ENCODE measurements at places on chromosomes 4 and X.

GRCh38 chr4:74357965-74358364 is 7.0 kb upstream of the EREG start:
- DNase-seq: no peak

GRCh38 chr4:80447493-80447892 is 112.0 kb downstream of the CFAP299 start:
- no peak for DNase-seq

DNA sequence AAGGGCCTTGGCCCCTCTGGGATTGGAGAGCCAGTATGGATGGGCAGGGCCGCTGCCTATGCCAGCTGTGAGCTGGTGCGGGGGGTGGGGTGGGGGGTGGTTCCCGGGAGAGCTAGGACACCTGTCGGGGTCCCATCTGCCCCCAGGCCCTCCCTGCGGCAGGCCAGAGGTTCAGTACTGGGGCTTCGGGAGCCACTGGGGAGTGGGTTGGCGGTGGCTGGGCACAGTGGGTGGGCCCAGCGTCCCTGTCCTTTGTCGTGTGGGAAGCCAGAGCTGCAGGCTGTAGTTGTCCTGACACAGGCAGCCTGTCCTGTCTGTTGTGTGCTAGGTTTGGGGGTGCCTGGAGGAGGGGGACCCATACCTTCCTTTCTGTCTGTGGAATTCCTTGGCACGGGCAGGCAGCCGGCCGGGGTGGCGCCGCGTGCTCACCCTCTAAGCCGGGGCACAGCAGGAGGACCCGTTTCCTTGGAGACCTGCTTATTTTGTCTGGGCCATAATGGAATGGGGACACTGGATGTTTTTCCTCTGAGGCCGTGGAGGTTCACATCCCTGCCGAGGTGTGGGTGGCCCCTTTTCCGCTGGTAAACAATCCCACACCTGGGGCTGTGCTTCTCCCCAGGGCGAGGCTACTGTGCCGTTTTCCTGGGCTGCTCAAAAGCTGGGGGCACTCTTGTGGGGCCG is 14.8 kb downstream of the DOK7 start:
- no peak for DNase-seq

DNA sequence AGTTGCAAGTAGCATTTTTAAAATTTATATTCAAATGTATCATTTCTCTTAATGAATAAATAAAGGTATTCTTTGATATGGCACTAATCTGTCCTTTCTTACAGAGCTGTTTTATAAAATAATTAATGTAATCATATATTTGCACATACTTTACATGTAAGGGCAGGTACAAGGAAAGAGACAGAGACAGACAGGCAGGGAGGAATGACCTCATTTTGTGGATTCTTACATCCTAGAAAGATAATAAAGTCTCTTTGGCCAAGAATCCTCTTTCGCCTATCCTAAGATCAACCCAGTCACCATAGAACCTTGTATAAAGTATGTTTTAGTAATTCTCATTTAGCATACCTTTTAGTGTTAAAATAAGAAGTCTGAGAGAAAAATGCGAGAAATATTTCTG is 98.5 kb upstream of the CTSO start:
- no peak for DNase-seq

- DNase-seq: no peak
Observed at GRCh38 chr4:111323916-111324315, 701.0 kb upstream of the PITX2 start.

DNA sequence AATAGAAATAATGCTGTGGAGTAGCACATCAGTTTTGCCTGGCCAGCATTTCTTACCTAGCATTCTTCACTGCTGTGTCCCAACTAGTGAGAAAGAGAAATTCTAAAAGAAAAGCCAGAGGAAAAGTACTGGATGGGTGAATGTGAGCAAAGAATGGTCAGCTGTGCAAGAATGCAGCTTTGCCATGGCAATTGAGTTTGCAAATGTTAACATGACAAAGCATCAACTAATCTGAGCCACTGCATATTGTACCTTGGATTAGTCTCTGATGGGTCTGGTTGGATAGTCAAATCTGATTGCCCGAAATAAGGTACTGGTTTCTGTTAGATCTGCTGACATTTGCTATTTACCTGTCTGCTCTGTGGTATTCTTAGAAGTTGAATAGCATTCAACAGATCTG is 38.7 kb downstream of the ADD1 start:
- peak; percentile 31 for DNase-seq

GRCh38 chr4:79788884-79789283 is 284.1 kb downstream of the ANTXR2 start:
- DNase-seq: no peak

DNA sequence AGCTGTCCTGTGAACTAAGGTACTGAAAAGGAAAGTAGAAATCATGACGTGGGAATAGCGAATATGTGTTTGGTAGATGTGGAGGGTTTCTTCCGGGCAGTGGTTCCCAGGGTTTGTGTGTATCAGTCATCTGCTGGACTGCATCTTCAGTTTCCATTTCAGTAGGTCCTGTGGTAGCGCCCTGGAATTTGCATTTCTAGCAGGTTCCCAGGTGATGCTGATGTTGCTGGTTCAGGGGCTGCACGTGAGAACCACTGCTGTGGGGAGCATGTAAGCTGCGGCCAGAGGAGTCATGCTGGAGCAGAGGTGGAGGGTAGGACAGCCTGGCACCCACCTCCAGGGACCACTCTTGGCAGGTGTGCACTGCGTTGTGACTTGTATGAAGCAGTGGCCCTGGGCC is 47.1 kb downstream of the ARHGAP10 start:
- no peak for DNase-seq

DNA sequence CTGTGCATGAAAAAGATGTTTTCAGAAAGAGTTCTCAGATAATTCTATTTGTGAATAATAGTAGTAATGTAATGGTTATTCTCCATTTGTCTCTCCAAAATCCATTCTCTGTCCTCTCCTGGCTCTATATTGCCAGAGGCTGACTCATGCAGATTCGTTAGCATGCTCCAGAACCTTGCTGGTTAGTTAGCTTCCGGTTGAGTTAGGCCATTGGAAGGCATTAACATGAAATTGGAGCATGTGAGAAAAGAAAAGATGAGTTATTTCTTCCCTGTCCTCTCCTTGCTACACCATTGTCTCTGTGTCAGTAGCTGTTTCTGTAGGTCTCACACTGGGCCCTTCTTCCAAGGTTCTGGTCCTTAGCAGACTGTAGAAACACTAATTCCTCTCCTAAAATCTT is 23.5 kb upstream of the PRDM8 start:
- no peak for DNase-seq

DNA sequence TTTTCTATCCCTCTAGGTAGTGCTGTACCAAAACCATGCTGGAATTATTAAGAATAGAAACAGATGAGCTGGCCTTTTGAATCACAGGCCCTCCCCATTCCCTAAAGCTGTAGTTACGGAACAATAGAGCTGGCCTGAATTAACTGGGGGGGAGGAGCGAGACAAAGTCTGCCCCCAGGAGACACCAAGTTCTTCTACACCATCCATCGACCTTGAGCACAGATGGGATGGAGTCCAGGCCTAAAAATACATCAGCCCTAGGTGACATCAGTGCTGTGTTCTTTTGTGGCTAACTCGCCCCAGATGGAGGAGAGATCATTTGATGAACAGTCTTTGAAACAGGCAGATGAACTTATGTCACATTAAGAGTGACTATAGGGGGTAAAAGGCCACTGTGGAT is 49.6 kb downstream of the LHFPL1 start:
- DNase-seq: no peak

- no peak for DNase-seq
Observed at GRCh38 chr4:77014256-77014655, 61.5 kb downstream of the CCNI start.

GRCh38 chrX:40095583-40096394 is 2.0 kb downstream of the BCOR start:
- no peak for DNase-seq

DNA sequence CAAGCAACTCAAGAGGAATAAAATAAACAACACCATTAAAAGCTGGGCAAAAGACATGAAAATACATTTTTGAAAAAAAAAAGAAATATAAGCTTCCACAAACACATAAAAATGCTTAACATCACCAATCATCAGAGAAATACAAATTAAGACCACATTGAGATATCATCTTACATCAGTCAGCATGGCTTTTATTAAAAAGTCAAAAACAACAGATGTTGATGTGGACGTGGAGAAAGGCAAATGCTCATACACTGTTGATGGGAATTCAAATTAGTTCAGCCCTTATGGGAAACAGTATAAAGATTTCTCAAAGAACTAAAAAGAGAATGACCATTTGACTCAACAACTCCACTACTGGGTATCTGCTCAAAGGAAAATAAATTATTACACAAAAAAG is 59.6 kb downstream of the STK32B start:
- DNase-seq: no peak

DNA sequence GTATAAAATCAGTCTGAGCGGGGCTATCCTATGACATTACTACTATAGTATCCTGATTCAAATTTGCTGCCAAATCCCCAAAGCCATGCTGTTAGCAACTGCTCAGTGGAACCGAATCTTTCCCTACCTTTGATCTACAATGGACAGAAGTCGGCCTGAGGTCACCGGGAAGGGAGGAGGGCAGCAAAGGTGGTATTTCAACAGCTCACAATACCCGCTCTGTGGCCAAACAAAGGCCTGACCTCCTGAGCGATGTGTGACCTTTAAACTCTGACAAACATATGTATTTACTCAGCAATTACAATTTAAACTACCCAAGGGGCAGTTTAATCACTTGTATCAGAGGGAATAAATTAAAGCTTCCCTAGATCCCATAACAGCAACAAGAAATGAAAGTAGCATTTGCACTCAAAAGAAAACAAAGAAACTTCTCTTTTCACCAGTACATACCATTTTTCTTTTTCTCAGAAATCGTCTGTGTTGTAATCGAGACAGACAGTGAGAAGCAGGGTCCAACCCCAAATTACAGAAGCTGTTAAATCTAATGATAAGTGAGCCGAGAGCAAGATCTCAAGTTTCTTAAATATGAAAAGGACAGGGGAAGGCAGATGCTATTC is 11.6 kb upstream of the TMEM128 start:
- DNase-seq: no peak

DNA sequence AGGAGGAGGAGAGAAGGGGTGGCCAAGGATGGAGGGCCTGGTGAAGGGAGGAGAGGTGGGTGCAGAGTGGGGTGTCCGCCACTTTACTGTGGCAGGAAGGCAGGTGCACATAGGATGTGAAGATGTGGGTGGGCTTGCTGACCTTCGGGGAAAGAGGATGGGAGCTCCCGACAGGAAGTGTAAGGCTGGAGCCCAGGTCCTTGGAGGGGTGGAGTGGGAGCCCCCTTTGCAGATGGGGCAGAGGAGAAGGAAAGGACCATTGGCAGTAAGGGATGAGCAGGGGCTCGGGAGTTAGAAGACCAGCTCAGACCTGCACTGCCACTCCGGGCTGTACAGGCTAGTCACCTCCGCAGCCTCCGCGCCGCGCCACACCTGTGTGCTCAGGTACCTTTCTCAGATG is 89.5 kb downstream of the EVC start:
- DNase-seq: no peak

- DNase-seq: no peak
Observed at GRCh38 chr4:89868276-89868675, 26.4 kb upstream of the MMRN1 start.

DNA sequence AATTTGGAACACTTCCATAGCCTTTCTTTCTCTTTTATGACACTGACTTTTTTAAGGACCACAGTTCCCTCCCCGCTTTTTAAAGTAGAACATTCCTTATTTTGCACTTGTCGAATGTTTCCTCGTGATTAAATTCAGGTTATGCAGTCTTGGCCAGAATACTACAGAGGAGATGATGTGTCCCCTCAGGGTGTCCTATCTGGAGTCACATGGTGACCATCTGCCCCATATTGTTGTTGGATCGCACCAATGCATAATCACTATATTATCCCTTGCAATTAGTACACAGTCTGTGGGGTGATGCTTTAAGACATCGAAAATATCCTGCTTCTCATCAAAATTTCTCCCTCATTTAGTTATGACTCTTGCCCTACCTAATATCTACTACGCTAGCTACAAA is 27.4 kb downstream of the WDFY3 start:
- DNase-seq: no peak

GRCh38 chrX:1400049-1400448 is 8.1 kb upstream of the SLC25A6 start:
- no peak for DNase-seq

DNA sequence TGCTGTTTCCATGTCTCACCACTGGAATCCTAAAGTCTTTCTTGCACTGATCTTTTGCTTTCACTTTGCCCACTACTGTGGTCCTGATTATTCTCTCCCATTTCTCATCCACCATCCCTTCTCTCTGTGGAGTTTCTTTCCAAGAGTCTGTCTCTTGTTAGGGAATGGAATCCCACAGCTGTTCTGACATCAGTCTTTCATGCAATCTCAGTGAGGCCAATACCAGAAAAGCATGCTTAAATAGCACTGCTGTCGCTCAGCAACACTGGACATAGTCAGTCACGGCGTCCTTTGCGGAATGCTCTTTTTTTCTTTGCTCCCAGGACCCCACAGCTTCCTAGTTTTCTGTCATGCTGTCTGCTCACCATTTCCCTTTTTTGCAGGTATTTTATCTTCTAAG is 20.1 kb downstream of the SLITRK4 start:
- DNase-seq: no peak

GRCh38 chr4:51942108-51942832 is 77.9 kb downstream of the LRRC66 start:
- DNase-seq: peak; percentile 46

GRCh38 chr4:12889054-12889453 is 595.1 kb downstream of the RAB28 start:
- DNase-seq: no peak

DNA sequence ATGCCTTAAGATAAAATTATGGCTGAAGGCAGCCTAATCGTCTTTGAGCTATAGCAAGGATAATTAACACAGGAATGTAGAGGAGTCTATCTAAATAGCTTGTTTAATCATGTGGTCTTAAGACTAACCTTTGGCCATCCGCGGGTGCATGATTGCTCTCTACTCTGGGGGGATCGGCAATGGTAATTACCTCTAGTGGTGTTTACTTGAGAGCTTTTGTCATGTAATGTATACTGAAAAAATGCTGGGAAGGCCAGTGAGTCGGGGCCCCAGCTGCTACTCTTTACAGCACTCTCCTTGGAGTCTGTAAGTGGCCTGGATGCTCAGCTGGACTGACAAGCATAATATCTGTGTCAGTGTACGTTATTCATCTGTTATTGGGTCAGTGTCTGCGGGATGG is 65.5 kb upstream of the GNPDA2 start:
- DNase-seq: no peak

DNA sequence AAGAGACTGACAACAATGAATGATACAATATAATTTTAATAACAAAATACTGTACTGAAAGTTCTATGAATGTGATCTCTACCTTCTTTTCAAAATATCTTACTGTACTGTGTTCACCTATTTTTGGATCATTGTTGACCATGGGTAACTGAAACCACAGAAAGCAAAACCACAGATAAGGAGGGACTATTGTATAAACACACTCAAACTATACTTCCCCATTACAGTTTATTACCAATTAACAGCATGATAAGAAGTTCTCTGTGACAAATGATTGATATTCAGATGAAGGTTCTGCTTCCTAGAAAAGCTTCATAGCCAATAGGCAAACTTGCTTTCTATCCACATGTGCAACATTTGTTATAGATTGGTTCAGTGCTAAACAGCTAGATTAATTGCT is 50.1 kb downstream of the GABRG1 start:
- no peak for DNase-seq

GRCh38 chrX:20727447-20727846 is 460.7 kb upstream of the RPS6KA3 start:
- DNase-seq: no peak

Measured in AG08396 (cell line).